SW 1271 (cell line): ENCODE measurements at places on chromosomes 7 and 10.
A peak's percentile ranks its signal among the peaks of the same experiment; 100 is the strongest.

DNA sequence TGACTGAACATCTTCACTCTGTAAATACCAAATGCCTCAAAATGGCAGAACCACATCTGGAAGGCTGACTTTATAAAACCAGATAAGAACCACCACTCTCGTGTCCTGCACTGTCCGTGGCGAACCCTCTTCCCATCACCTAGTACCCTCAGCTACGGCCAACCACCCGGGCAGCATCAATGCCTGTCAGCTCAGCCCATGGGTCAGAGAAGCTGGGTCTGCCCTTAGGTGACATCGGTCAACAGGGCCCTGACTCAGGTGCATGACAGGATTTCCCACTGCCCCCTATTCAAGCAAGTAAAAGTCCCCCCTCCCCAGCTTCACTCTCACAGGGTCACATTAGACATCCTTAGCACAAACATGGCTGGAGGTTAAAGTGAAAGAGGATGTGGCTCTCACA, 56.6 kb downstream of the HSPA12A start:
- no peak for DNase-seq

DNA sequence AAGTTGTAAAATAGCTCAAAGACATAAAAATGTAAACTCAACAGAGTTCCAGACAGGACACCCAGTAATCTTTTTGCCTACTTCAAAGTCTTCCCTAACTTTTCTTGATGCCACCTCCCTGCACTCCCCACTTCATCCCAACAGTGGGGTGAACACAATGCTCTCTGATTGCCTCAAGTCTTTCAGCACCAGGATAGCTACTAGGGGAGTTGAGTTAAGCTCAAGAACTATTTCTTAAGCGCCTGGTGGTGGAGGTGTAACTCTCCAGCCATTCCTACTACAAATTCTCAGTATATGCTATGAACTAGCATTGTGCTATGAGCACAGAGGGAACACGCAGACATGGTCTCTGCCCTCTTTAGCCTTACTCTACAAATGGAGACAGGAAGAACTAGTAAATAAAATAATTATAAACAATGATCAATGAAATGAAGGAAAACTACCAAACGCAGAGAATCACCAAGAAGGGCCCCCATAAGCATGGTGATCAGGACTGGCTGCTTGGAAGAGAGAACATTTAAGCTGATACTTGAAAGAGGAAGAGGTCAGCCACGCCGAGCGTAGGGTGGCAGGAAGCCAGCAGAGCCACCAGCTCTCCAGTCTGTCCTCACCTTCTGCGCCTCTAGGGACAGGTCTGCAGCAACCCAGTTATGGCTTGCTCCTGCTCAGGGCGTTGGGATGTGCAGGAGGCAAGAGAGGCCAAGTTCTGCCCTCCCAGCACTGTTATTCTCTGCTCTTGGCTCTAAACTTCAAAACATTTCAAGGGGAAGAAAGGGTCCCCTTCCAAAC, 16.7 kb upstream of the FRA10AC1 start:
- DNase-seq = no peak

- DNase-seq = no peak
These were observed 69.1 kb upstream of the FAM20C start for GRCh38 chr7:123237-123636.

- no peak for DNase-seq
These were observed 579.8 kb downstream of the GLRX3 start for GRCh38 chr10:130715686-130716670.

- no peak for DNase-seq
These were observed 69.3 kb upstream of the EEPD1 start for GRCh38 chr7:36083626-36084380.

GRCh38 chr10:7372504-7372903, 38.3 kb downstream of the SFMBT2 start:
- DNase-seq = no peak

DNA sequence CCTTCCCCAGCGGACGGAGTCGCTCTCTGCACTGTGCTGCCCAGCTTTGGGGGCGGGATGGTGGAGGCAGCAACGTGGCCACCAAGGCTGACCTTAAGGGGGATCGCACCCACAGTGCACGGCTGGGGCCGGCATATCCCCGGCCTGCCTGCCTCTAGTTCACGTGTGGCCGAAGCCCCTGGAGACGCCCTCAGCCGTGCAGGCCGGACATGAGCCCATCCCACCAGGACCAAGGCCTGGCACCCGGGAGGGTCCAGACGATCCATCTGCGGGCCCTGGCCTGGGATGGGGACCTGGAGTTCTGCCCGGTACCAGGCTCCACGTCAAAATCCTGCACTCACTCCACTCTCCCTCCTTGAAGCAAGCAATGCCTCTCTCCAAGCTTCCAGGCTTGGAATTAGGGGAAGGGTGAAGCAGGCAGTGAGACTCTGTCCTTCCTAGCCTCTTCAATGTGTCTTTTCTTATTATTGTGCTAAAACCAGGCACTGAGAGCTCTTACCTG, 520.8 kb downstream of the REEP3 start:
- DNase-seq = no peak

DNA sequence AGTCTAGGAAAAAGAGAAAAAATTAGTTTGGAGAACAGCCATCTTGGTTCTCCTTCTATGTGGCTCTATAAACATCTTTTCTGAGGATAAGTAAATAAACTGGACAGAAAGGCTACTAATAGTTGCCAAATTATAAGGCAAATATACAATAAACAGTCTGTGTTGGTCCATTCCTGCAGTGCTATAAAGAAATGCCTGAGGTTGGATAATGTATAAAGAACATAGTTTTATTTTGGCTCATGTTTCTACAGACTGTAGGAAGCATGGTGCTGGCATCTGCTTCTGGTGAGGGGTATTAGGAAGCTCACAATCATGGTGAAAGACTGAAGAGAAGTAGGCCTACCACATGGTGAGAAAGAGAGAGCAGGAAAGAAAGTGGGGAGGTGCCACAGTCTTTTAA, 209.7 kb downstream of the MACC1 start:
- DNase-seq = no peak

DNA sequence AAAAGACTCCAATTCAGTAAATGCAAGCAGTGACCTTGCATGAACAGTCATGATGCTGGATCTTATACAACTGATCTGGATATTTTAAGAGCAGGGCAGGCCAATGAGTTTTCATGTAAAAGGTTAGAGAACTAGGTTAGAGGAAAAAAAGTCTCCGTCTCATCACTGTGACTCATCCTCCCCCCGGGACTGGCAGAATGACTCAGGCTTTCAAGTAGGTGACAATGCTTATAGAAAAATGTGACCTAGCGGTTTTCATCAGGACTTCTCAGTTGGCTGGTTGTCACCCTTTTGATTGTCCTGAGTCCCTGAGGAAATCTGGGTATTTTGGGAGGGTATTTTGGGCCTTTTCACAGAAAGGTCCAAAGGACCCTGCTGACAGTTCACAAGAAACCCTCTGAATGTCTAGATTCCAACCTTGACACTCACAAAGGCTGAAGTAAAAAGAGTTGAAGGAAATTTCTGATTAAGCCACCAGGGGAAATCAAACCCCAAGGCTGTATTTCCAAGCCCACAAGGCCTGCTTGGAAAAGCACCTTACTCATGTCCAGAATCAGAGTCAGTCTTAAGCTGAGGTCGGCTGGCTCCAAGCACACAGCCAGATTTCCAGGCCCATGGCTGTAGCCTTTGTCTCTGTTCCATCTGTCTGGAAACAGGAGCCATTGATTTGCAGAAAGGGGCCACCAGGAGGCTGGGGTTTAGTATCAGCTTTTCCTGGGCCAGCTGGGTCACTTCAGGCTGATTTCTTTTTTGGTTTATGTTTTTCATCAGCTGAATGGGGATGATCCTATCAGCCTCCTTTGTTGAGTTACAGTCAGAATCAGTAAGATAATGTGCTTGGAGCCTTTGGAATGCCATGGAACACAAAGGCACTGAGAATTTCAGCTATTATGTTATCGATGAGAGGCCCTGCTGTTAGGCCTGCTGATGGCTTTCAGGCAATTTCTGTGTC, 226.4 kb upstream of the HABP2 start:
- DNase-seq = peak; percentile 77

GRCh38 chr10:58291538-58292174, 22.7 kb downstream of the CISD1 start:
- DNase-seq = peak; percentile 73

DNA sequence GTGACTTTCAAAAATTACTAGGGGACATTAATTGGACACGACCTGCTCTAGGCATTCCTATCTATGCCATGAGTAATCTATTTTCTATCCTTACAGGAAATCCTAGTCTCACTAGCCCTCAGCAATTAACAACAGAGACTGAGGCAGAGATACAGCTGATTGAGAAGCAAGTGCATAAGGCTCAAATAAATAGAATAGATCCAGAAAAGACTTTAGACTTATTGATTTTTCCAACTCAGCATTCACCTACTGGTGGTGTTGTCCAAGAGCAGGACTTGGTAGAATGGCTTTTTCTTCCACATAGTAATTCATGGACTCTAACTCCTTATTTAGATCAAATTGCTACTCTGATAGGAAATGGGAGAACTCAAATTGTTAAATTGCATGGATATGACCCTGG, 148.0 kb downstream of the ZNF33B start:
- DNase-seq = no peak

DNA sequence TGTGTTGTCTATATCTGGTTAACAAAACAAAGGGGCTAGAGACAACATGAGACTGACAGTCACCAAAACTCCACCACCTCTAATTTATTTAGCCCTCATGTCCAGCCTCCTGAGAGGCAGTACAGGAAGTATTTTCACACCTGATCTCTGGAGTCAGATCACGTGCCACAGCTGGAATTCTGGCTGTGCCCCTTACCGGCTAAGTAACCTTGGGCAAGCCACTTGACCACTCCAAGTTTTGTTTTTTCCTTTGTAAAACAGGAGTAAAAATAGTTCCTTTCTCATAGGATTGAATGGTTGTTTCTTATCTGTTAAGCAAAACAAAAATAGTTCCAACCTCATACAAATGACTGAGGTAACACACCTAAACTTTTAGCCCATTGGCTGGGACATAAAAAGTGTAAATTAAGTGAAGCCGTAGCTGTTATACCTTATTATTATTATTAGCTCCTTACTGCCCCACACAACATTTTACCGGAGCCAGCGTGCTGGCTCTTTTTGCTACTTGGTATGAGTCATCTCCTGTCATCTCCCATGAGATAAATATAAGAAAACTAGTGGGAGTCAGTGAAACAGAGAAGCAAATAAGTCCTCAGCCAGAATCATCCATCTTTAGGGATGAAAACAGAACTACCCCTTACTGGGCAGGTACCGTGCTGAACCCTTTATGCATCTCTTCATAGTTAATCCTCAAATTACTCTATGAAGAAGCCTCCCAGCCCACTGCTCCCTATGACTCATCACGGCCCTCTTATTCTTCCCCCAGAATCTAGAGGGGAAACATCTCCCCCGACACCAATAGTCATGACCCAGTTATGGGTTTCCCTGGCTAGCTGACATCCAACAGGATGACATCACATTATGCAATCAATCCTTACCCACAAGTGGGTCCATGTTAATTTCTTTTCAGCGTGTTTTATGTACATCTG, 44.9 kb downstream of the PPP1R3C start:
- DNase-seq = no peak

DNA sequence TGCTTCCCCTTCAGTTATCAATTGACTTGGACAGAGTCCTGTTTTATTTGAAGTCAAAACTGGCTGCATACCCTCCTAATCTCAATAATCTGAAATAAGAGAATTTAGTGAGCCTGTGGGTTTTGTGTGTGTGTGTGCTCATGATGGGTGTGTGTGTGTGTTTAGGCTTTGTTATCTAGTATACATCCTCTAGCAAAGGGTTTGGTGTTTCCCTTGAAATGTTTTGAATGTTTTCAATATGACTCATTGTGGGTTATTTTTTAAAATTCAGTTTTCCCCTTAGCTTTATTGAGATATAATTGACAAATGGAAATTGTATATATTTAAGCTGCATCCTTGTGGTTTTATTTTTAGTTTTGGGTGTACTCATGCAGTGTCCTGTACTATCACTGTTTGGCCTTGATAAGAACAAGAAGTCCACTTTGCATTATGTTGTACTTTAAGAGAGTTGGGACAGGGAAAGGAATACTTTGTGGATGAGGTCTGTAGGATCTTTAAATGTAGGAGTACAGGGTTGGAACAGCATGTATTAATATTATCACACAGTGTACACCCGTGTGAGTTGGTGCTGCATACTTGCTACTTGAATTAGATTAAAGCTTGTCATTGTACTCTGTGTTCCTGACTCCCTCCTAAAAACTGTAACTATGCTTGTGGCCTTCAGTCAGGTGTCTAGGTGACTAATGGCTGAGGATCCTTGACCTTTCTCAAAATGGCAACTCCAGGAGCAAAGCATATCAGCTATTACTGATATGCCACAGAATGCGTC, 58.3 kb downstream of the VCL start:
- peak; percentile 70 for DNase-seq
